ENCODE measurements at places on chromosomes 2 and 18.

- DNase-seq: no peak
Observed at GRCh38 chr18:57444301-57444759, 9.2 kb downstream of the ONECUT2 start.

DNA sequence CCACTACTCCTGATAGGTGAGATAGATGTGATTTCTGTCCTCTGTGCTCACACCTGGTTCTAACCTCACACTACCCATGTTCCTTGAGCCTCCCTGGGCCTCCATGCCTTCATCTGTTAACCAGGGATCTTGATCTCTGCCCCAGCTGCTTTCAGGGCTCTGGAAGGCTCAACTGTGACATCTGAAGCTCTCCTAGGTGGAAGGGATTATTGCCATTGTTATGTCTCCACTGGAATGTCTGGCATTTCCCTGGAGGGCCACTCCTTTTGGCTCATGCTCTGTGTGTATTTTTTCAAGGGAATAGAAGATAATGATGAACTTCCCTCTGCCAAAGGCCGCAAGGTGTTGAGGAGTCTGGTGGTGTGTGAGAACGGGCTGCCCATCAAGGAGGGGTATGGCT lies 41.2 kb downstream of the PCARE start:
- no peak for DNase-seq

DNA sequence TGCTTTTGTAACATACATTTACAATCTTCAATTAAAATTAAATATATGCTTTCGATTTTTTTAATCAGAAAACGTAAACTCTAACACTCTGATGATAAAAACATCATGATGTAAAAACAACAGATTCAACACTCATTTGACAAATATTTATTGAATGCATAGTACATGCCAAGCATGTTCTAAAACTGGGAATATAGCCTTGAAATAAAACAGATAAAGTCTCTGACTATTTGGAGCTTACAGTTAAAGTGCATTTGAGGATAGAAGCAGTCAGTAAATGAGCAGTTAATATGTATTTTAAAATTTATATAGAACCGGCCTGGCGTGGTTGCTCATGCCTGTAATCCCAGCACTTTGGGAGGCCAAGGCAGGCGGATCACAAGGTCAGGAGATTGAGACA lies 47.8 kb downstream of the TMX3 start:
- no peak for DNase-seq

GRCh38 chr2:65937379-65938160 lies 497.4 kb upstream of the MEIS1 start:
- DNase-seq: no peak

- no peak for DNase-seq
Observed at GRCh38 chr2:167310442-167310841, 422.2 kb downstream of the XIRP2 start.

- DNase-seq: no peak
Observed at GRCh38 chr18:21996351-21996826, 173.0 kb upstream of the GATA6 start.

- no peak for DNase-seq
Observed at GRCh38 chr2:195575879-195576401, 81.1 kb upstream of the SLC39A10 start.

- DNase-seq: no peak
Observed at GRCh38 chr2:117555965-117556364, 258.5 kb upstream of the DDX18 start.

- no peak for DNase-seq
Observed at GRCh38 chr2:174076040-174076439, 110.9 kb upstream of the SP3 start.

DNA sequence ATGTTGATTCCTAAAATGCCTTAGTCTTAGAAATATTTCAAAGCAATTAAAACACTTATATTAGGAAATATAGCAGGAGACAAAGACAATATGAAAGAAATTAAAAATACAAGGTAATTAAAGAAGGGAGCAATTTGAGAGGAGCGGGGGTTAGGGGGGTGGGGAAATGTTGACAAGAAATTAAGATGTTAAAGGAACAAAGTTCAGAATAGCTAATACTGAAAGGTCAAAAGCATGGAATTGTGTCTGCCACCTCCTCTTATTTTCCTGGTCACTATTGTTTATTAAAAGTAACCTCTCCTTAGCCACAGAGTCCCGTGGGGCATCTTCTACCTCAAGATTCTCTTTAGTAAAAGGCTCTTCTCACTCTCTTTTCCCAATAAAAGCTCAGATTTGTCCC lies 244.1 kb downstream of the MREG start:
- no peak for DNase-seq

- no peak for DNase-seq
Observed at GRCh38 chr2:194060269-194060668, 1596.8 kb upstream of the SLC39A10 start.

DNA sequence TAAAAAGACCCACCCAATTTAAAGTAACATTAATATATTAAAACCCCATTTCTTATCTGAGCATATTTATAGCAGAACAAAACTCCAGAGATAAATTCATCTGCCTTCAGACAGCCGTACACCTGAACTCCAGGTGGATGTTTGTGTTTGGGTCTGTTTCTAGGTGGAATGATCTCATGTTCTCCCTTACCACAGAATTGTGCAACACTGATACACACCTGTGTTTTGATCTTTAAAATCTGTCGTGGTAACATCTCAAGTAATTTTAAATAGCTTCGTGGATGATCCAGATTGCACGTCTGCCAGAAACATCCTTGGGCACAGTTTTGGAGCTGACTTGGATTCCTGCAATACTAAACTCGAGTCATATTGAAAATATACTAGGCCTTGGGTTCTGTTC lies 207.5 kb upstream of the FOSL2 start:
- DNase-seq: no peak

- peak; percentile 16 for DNase-seq
Observed at GRCh38 chr2:170180031-170180566, 2.2 kb downstream of the MYO3B start.

DNA sequence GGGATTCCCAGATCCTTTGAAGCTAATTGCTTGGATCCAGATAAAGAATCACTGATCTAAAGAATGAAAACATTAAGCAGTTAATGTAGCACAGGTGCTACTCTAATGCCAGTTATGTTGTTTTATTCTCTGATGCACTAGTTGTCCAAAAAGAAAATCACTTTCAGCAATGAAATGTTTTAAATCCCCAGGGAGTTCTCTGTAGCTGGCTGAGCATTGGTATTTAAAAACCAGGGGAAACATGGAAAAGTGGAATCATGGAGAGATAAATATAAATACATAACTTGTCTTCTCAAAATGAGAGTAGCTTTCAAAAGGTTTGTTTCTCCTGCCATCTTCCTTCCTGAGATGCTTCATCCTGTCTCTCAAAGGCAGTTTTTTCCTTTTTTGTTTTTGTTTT lies 37.7 kb downstream of the CD302 start:
- DNase-seq: no peak

GRCh38 chr2:85444629-85445172 lies 26.2 kb downstream of the SH2D6 start:
- no peak for DNase-seq
